NCI-H1092 (cell line): ENCODE measurements at places on chromosomes 4 and X.

GRCh38 chr4:152462047-152462446, 73.8 kb downstream of the FBXW7 start:
- DNase-seq, result no peak

DNA sequence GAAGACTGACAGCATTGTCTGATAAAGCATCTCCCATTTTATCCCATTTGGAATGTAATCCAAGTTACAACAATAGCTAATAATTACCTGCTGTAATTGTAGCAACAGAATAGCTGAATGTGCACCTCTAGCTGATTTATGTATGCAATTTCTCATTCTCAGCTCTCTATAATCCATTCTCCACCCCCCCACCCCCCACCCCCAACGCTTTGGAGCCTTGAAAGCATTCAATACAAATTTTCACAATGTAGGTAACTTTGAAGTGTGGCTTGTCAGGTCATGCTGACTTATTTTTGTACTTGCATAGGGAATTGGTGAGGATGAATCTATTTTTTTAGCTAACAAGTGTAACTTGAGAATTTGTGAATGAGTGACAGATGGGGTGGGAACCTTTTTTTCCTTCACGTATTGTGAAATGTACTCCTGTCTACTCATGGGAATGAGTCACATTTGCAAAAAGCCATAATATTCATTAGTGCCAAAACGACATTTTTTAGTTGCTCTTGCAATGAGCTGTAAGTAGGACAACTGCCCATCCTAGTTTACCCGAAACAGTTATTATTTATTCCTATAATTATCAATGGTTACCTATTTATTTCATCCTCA, 159.3 kb downstream of the PALLD start:
- DNase-seq, result no peak

DNA sequence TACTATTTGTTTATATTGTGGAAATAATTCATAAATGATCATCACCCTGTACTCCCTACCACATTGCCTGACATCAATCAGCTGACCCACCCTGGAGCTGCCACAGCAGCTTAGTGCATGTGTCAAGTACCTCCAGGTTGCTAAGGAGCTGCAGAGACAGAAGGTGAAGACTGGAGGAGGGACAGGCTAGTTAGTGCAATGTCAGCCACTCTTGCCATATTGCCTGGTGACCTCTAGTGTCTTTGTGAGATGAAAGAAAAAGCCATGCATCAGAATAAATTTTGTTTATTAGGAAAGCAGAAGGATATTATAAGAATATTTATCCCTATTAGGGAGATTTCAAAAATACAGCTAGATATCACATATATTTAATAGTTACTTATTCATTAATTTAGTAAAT, 243.9 kb upstream of the FAT4 start:
- peak; percentile 2 for DNase-seq

DNA sequence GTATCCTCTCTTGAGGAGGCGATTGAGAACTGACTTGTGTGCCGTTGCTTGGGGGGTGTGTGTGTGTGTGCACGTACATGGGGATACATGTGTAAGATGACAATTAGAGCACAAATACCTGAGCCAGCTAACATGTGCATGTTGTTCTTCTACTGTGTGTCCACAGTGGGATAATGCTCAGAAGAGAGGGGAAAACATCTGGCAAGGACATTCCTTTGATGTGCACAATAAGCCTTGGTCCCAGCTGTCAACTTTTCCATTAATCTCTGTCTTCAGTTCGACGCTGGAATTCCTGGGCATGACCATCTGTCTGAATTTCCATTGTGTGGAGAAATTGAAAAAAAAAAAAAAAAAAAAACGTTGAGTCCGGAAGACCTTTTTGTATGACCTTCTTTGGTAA, 592.0 kb upstream of the GALNTL6 start:
- DNase-seq, result no peak

GRCh38 chr4:113442826-113443225, 318.7 kb downstream of the CAMK2D start:
- no peak for DNase-seq
